ENCODE measurements at places on chromosomes 5 and 9.

GRCh38 chr5:62682059-62682458, 103.4 kb downstream of the LRRC70 start:
- DNase-seq, result no peak

DNA sequence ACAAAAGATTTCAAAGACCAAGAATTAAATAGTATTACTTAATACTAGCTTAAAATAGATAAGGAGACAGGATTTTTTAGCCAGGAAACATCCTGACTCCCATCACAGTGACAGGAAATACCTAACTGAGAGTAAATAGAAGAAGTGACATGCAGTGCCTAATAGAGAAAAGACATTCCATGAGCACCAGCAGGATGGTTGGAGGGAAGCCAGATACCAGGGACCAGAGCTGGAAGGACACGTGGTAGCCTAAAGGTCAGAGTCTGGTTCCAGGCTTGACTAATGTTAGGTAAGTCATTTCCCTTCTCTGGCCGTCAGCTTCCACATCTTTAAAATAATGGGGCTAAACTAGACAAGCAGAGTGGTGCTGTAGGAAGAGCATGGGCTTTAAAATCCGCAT, 41.6 kb downstream of the CDK5RAP2 start:
- no peak for DNase-seq

DNA sequence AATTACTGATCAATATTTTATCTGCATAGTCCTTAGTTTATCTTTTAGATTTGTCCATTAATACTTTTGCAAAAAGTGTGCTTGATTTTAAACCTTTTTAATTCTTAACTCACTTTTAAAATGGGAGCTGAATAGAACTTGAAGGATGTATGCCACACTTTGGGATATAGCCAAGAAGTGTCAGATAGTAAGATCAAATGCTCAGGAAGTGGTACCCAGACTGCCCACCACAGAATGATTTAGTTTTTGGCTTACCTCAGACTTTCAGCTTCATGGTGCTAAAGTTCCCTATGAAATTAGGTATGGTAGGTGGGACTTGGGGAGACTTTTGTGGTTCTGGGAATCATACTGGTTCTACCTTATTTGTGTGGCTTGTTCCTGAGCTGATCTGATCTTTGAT, 14.7 kb downstream of the FOCAD start:
- no peak for DNase-seq

GRCh38 chr5:146475906-146476305, 28.8 kb downstream of the TCERG1 start:
- DNase-seq, result no peak

DNA sequence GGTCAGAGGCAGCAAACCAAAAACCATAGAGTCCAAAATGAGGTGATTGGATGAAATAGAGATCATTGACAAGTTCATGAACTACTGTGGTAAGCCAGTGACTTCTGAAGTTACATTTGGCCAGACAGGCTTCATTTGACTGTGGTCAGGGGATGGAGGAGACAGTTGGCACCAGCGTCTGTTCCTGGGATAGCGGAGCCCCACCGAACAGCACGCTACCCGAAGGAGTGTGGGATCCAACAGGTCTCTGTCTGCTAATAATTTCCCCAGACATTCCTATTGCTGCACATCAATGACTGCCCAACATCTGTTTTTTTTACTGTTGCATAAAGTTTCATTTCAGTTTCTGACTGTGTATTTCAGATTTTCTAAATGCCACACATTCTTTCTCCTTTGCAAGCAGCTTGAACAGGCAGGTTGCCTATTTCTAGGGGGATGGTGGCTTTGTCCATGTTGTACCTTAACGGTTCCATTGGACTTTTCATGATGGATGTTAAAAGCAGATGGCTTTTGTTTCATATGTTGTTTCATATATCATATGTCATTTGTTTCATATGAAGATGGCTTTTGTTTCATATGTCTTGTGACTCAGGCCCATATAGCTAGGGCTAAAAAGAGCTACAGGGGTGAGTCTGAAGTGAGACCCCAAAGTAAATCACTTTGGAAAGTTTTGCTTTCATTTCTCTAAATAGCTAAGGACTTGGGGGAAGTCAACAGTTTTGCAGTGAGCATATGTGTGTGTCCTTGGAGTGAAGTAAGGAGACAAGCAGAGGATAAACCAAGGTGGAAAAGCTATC, 180.8 kb downstream of the GOLPH3 start:
- no peak for DNase-seq

GRCh38 chr9:131585375-131585774, 40.1 kb downstream of the PRRT1B start:
- no peak for DNase-seq

- no peak for DNase-seq
Observed at GRCh38 chr5:106818552-106818951, 852.2 kb downstream of the EFNA5 start.

GRCh38 chr9:137582286-137582860, 3.6 kb upstream of the DPH7 start:
- DNase-seq, result no peak

DNA sequence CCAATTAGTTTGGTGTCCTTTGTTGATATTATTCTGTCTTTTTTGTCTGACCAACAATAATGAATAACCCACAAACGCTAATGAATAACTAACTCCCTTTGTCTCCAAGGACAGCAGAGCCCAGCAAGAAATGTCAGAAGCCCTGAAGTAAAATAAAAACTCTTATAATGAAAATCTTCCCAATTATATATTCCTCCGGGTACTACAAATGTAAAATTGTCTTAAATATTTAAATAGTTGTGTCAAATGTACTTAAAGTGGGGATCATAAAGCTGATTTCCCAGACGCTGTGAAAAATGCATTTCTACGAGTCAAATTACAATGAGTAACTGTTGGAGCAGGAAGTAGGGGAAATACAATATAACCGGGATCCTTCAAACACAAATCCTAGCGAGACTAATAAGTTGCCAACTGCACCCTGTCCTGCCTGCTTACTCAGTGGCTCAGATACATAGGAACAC, 22.3 kb downstream of the GLIS3 start:
- no peak for DNase-seq

- DNase-seq, result no peak
Observed at GRCh38 chr9:88673886-88674285, 138.9 kb downstream of the NXNL2 start.

GRCh38 chr9:26685818-26686217, 206.8 kb downstream of the CAAP1 start:
- DNase-seq, result no peak

All from activated naive CD8-positive, alpha-beta T cell treated with anti-CD3 and anti-CD28 coated beads, Interleukin-2, amount 50 U/mL, for 16 hours (primary cell).